ENCODE measurements at places on chromosomes 6 and 20. TPM values are rescaled to one million over a fixed set of nuclear protein-coding genes. Genes with fewer than 3 reads are reported as not detected.

GRCh38 chr20:22098511-22098910, 393.0 kb downstream of the PAX1 start:
- DNase-seq, result no peak

Gene NEURL2
- 5.8 TPM for total RNA-seq

DNA sequence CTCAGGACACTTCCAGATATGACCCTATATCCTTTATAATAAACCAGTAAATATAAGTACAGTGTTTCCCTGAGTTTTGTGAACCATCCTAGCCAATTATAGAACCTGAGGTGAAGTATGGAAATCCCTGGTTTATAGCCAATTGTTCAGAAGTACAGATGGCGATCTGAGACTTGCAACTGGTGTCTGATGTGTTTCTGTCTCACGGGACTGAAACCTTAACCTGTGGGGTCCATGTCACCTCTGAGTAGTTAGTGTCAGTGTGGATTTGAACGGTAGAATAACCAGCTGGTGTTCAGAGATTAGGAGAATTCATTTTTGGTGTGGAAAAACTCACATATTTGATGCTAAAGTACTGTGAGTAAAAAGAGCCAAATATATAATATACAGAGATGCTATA, 606.6 kb downstream of the MAFB start:
- DNase-seq, result no peak

DNA sequence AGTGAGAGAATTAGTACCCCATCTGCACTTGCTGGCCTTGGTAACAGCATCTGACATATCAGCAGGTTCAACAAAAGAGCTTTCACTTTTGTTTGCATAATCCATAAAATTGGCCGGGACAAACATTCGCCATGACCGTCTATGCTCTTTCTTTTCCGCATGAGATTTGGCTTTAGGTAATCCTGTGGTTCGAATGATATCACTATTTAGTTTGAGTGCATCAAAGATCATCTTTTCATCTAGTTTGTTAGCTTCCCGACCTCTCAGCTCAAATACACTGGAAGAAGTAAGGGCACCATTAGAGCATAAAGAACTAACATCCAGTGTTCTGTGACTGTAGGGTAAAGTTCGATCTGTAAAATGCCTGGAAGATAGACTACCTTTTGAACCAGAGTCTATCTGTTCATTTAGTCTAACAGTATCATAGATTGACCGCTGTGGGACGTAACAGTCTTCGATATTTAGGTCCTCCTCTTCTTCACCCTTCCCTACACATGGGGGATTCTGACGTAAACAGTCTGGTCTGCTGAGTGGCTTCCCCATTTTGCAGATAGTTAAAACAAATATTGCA, 101.6 kb downstream of the DST start:
- DNase-seq, result no peak

Gene STX7
- 59.0 TPM for total RNA-seq

DNA sequence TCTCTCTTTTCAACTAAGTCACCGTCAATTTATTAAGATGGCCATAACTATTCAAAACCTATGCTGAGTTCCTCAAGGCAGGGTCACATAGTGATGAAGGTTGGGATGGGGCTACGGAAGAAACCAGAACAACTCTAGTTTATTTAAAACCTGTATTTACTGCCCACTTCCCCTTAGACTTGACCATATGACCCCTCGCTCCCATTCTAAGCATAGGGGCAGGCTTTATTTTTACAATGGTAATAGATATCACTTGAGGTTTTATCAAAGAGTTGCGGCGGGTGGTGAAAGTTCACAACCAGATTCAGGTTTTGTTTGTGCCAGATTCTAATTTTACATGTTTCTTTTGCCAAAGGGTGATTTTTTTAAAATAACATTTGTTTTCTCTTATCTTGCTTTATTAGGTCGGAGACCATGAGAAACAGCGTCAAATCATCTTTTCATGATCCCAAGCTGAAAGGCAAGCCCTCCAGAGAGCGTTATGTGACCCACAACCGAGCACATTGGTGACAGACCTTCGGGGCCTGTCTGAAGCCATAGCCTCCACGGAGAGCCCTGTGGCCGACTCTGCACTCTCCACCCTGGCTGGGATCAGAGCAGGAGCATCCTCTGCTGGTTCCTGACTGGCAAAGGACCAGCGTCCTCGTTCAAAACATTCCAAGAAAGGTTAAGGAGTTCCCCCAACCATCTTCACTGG, 5.5 kb downstream of the EDN1 start:
- no peak for DNase-seq

Gene RAB44
- total RNA-seq, result 0.07 TPM

Gene RBL1
- 4.9 TPM for total RNA-seq

Gene TCF15
- 11.8 TPM for total RNA-seq

- no peak for DNase-seq
These were observed 976 bp downstream of the PIGT start for GRCh38 chr20:45416917-45417316.

GRCh38 chr6:90187437-90188121, 109.1 kb downstream of the BACH2 start:
- DNase-seq, result no peak

Gene PHF1
- 51.9 TPM for total RNA-seq

DNA sequence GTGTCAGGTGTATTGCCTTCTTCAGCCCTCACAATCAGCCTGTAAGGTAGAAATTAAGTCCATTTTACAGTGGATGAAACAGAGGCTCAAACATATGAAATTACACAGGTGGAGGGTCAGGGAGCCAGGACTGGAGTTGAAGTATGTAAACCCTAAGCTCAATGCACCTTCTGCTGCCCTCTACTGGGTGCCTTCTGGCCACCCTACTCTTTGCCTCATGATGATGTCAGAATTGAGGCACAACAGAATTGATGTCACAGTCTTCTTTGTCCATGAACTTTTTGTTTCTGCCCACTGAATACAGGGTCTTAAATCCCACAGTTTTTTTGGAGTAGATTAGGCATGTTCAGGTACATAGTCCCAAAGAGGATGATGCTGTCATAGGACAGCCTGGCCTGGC, 400.8 kb upstream of the CHD6 start:
- DNase-seq, result no peak

Gene HLA-DMA
- total RNA-seq, result 20.0 TPM

Gene SOX4
- 10.0 TPM for total RNA-seq

Gene MDFI
- 1.3 TPM for total RNA-seq

DNA sequence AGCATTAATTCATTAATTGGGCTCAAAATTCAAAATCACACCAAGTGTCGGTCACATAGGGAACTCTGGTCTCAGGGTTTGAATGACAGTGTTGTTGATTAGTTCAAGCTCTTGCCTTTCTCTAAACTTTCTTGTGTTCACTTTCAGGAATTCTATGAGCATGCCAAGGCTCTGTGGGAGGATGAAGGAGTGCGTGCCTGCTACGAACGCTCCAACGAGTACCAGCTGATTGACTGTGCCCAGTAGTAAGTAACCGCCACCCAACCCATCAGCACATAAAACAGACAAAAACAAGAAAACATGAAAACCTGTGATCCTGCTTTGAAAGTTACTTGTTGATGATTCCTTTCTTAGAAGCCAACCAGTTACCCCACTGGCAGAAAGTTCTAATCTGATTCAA, 52.7 kb downstream of the GNAS start:
- DNase-seq, result no peak

- DNase-seq, result no peak
These were observed 44.9 kb downstream of the ISM1 start for GRCh38 chr20:13265941-13266340.

Gene SRSF6
- total RNA-seq, result 56.5 TPM

GRCh38 chr6:125662296-125662695, 87.1 kb upstream of the HEY2 start:
- DNase-seq, result no peak

DNA sequence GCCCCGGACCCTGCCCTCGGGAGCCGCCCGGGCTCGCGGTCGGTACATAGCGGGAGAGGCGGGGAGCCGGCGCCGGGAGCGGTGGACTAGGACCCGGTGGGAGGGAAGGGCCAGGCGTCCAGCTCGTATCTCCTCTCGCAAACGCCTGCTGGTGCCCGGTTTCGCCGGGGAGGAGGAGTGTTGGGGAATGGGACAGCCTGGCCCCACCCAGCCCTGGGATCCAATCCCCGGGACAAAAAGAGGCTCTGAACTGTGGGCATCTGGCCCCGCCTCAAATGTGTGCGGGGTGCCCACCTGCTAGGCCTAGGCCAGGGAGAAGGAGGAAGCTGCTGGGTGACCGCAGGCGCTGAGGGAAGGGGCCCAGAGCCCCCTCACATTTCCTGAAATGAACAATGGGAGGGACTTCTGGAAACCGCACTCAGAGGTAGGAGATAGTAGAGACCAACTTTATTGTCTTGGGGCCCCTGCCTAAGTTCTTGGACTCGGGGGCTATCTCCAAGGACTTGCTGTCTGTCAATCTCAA, at the start of gene KCNK17:
TSS of gene KCNK17 (minus strand) at position 147 of the 523 bp plus-strand sequence. CDS start at position 48, 99 bp downstream.
- no peak for DNase-seq

Gene MARCKS
- total RNA-seq, result 25.4 TPM

DNA sequence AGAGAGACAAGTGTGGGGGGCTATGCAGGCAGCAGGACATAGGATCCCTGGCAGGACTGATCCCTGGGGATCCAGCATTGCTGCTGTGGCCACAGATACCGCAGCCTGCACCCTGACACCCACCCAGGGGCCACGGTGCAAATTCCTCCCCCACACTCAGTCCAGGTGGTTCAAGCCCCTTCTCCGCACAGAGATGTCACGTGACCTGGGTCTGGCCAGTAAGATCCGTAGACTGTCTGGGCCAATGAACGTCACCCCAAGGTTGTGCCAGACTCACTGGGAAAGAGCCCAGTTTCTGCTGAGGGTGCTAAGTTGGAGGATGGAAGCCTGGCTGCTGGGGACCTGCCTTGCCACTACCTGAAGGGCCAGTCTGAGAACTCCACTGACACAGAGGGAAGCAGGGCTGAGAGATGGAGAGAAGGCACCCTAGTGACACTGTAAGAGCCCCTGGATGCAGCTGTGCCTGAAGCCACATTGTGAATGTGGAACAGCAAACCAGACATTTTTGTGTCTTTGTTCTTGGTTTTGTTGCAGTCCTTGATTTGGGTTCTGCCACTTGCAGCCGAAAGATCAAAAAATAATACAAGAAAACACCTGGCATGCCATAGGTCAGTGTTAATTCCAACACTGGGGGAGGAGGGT, 228.6 kb downstream of the PREX1 start:
- no peak for DNase-seq

GRCh38 chr6:106085984-106086813, at the start of gene PRDM1:
Gene PRDM1 (plus strand): TSS chr6:106086336. CDS start chr6:106086554, 218 bp downstream.
- DNase-seq, result peak; percentile 79

Gene NT5E
- total RNA-seq, result 6.0 TPM

GRCh38 chr6:20098267-20098876, 113.9 kb downstream of the MBOAT1 start:
- DNase-seq, result no peak

Gene TCP11
- not detected for total RNA-seq

DNA sequence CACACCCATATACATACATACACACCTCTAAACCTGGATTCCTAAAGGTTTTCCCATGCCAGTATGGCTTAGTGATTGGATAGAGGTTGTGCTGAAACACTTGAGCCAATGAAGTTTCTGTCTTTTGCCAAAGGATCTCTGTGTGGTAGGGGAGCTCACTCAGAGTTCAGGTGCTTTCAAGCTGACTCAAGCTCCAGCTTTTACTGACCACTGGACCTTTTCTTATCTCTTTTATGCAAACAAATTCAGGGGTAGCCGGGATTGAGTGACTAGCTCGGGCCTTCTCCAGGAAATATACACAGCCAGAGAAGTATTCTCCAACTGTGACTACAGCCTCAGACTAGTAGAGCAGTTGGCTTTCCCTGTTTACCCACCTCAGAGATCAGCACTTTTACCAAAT, 21.5 kb upstream of the DSE start:
- no peak for DNase-seq

GRCh38 chr20:46520976-46521579, 7.7 kb upstream of the ZNF334 start:
- no peak for DNase-seq

Gene SGK2
- total RNA-seq, result 0.32 TPM

Gene VWA7
- 12.8 TPM for total RNA-seq

GRCh38 chr6:35048031-35048613, 93.0 kb downstream of the TCP11 start:
- DNase-seq, result no peak

DNA sequence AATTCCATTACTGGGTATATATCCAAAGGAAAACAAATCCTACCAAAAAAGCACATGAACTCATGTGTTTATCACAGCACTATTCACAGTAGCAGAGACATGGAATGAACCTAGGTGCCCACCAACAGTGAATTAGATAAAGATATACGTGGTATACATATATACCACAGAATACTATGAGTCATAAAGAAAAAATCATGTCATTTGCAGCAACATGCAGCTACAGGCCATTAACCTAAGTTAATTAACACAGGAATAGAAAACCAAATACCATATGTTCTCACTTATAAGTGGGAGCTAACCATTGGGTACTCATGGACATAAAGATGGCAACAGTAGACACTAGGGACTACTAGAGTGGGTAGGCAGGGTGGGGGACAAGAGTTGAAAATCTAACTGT, 4.2 kb downstream of the OR2B2 start:
- no peak for DNase-seq

Gene FOXQ1
- not detected for total RNA-seq

DNA sequence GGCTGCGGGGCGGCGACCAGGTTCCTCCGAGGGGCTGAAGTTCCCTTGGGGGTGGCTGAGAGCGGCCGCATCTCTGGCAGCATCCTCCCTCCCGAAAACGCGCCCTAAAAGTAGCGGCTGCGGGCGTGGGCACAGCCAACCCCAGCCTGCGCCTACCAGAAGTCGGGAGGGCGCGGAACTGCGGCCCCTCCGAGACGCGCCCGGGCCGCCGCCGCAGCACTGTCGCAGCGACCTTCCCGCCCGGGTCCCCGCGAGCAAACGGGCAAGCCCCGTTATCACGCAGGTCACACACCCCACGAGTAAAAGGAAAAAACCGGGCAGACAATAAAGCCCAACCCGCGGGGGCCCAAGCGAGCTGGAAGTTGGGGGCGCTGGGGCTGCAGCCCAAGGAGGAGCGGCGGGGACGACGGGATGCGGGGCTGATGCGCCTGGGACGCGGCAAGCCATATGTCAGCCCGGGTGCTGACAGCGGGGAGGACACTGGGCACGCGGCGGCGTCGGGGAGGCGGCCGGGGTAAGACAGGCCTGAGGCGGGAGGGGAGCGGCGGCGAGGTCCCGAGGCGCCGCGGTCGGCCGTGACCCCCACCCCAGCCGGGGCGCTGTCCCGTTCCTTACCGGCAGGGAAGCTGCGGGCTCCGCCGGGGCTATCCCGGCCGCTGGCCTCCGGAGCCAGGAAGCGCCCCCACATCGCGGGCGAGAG, 659 bp downstream of the CEP85L start:
- DNase-seq, result peak; percentile 70

GRCh38 chr6:14129575-14129974, 12.0 kb downstream of the CD83 start:
- DNase-seq, result peak; percentile 56

Gene TREM1
- 0.92 TPM for total RNA-seq

Measured in left ventricle myocardium superior (tissue), 1 donor.